ENCODE measurements at places on chromosomes 11 and 22.

DNA sequence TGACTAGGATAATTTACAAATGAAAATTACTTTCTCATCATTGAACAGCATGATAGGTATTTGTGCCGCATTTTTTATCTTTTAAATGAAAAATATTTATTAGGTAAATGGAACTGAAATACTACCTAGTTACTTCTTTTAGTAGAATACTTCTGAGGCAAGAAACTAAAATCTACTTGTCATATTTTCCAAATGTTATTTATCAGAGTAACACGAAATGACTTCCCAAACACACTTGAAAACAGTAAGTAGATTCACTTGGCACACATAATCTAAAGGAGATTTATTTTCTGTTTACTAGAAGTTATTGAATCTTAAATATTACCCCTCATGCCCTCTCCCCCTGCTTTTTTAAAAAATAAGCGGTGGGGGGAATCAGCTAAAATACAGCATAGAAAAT is 2.3 kb downstream of the QSER1 start:
- DNase-seq, result no peak

GRCh38 chr11:58780578-58780977 is 48.8 kb upstream of the GLYAT start:
- no peak for DNase-seq

GRCh38 chr11:65595131-65595530 is 469 bp downstream of the KCNK7 start:
- no peak for DNase-seq

DNA sequence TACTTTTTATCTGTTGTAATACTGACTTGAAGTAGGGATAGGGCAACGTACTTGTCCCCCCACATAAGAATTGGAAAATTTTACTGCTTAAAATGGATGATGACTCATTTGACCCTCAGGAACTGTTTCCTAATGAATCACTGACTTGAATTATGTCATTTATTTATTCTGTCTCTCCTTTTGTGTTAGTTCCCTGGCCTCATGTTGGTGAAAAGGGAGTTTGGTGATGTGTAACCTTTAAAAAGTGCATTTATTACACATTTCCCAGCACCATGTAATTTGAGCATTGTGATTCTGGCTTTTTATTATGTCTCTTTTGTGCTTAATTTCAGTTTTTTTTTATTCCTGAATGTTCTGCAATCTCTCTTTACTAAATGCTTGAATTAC is 20.3 kb upstream of the PGM2L1 start:
- DNase-seq, result peak; percentile 86

GRCh38 chr11:1780700-1781592 is 17.2 kb upstream of the CTSD start:
- no peak for DNase-seq

GRCh38 chr11:17771415-17771814 is 36.8 kb downstream of the KCNC1 start:
- no peak for DNase-seq

- DNase-seq, result no peak
These were observed 601.3 kb downstream of the ETS1 start for GRCh38 chr11:127986073-127986472.

DNA sequence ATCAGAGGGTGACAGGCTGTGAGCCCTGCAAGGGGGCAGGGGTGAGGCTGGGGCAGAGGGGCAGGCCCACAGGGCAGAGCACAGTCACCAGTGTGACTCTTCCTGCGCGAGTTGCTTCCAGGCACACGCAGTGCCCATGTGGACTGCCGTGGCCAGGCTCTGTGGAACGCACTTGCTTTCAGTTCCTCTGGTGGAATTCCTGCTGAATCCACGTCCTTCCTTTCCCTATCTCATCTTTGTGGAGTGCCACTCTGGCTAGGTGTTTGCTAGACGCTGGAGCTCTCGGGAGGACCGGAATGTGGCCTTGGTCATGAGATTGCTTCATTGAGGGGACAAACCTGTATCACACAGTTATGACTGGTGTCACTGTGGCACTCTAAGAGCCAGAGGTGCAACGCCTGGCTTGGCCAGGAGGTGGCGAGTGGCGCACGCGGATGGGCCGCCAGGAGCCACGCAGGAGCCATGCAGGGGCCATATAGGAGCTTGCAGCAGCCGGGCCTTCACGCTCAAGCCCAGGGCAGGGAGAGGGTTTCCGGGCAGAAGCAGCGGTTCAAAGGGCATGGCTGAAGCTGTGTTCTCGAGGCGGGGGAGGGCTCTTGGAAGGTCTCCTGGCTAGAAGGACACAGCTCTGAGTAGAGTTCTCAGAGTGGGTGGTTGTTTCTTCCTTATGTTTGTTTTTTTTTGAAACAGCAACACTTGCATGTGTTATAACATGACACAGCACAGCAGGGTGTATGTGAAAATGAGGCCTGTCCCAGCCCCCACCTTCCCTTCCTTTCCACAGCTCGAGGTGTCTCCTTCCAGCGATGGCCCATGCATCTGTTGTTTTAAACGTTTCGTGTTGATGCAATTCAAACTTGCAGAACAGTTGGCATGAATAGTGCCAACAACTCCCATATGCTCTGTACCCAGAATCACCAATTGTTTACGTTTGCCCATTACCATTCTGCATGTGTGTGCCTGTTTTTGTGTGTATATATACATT is 36.2 kb downstream of the TBC1D22A start:
- peak; percentile 70 for DNase-seq

DNA sequence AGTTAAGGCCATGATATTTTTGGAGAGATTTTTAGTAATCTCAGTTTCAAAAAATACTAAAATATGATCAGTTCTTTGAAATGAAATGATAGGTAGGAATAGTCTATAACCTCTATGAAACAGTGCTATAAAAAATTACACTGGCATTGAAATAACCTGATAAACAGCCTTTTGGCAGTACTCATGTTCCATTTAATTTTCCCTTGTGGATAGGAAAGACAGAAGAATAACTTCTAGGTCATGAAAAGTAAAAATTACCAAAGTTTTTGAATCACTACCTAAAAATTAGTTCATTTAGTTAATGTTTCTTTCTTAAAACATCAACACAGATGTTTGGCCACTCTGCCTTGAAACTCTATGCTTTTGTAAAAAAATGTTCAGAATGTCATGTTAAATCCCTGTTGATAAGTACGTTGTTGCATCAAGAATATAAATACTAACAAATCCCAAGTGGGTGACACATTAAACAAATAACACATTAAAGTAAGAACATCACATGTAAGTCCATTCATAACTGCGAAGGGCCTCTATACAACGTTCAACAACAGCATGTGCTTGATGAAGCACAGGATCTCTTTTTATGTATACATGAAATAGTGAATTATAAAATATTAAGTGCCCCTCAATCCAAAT is 290.2 kb downstream of the SWAP70 start:
- peak; percentile 26 for DNase-seq

DNA sequence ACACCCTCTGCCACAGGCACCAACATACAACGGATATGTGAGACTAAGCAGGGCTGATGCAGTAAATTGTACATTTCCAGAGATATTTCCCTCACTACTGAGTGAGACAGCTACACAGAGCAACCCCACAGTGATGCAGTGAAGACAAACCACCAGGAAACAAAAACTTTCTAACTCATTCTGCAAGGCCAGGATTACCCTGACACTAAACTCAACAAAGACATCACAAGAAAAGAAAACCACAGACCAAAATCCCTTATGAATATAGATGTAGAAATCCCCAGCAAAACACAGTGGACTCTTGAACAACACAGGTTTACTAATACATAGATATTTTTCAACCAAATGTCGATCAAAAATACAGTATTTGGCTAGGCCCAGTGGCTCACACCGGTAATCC is 1.5 kb upstream of the SLC7A4 start:
- DNase-seq, result no peak

- DNase-seq, result no peak
These were observed 62.8 kb upstream of the CCND1 start for GRCh38 chr11:69578167-69578566.

DNA sequence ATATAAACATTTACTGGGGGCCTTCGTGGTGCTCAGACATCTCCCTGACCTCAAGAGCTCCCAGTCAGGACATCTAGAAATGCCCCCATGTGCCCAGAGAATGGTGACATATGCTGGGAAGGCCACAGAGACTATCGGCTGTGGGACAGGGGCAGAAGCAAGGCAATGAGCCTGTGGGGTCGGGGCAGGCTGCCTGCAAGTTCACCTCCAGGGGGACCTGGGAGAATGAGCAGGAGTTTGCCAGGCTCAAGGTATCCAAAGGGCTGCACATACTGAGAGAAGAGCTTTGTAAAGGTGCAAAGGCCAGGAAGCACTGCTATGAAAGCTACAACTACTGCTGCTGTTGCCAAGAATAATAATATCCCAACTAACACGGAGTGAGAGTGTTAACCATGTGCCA is 233.9 kb downstream of the TENM4 start:
- no peak for DNase-seq

DNA sequence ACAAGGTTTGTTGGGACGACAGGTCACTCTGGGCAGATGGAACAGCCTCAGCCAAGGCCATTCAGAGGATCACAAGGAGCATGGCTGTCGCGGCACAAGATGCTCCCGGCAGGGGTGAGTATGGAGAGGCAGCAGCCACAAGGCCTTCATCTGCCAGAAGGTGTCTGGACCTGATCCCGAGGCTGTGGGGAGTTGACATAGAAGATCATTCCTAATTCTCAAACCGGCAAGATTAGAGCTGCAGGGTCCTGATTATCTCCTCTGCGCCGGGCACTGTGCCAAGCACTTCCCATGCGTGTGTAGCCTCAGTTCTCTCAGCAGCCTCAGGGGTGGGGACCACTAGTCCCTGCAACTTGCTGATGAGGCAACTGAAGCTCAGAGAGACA is 32.3 kb upstream of the RFPL3 start:
- DNase-seq, result no peak

DNA sequence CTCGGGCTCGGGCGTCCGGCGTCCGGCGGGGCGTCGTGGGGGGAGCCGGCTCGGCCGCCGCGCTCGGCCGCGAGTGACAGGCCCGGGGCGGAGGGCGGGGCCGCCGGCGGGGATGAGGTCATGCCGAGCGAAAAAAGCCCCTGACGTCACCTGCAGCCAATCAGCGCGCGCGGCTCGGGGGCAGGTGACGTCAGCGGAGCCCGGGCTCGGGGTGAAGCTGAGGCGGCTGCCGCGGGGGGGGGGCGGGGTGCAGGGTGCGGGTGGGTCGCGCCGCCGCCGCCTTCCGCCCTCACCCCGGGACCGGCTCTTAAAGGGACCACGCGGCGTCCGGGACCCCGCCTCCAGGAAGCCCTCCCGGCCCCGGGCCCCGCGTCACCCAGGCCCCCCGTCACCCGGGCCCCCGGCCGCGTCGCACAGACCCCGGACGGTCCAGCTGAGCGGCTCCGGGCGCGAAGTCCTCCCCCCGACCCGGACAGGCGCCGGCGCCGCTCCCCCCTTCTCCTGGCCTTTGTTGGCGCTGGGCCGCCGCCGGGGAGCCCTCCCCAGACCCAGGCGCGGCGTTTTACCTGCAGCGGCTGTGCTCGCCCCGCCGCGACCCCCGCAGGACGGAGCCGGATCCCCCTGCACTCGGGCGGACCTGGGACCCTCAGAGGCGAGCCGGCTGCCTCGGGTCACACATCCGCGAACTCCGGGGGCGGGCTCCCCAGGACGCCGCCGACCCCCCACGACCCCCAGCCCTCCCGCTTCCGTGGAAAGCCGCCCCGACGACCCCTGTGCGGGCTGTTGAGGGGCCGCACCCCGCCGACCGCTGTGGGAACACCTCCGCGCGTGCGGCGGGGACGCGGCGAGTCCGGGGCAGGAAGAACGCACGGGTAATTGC is at the start of gene DUSP8:
Gene DUSP8, minus strand, starts transcription at position 75 of the 880 bp plus-strand sequence. CDS start 6,445 bp downstream, outside the sequence.
- DNase-seq, result peak; percentile 90

DNA sequence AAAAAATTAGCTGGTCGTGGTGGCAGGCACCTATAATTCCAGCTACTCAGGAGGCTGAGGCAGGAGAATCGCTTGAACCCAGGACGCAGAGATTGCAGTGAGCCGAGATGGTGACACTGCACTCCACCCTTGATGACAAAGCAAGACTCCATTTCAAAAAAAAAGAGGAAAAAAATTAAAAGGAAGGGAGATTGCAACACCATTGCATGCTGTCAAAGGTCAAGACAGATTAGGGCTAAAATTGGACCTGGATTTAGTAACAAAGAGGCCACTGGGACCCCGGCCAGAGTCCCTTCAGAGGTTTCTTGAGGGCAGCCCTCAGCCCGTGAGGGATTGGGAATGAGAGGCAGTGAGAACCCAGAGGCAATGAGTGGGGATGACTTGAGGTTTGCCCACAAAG is 8.2 kb upstream of the MAFF start:
- no peak for DNase-seq

- DNase-seq, result no peak
These were observed 86.7 kb downstream of the TBC1D22A start for GRCh38 chr22:46849101-46849500.

- DNase-seq, result peak; percentile 17
These were observed 9.0 kb downstream of the TUBA8 start for GRCh38 chr22:18119409-18120110.

GRCh38 chr22:47153854-47154525 is 391.5 kb downstream of the TBC1D22A start:
- no peak for DNase-seq

DNA sequence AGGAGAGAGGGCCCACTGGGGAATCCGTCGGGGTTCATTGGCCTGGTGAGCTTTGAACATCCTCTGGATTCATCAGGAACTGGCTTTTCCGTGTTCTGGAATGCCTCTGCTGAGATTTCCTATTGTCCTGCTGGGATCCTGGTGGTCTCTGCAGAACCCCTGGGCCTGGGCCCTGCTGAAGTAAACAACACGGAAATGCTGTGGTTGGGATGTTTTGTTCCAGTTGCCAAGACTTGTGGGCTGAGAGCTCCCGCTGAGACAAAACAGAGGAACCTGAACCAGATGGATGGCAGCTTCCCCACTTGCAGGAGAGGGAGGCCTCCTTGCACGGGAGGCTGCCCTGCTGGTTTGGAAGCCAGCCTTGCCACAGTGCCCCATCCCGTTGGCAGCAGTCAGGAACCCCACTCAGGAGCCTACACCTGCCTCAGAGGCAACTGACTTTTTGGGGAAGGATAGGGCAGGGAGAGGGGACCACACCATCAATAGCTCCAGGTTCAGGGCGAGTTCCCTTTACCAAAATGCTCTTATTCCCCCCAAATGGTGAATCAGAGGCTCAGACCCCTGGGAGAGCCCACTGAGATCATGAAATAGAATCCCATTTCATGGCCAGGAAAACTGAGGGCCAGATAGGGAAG is 60.7 kb downstream of the LRRC32 start:
- DNase-seq, result no peak

- DNase-seq, result no peak
These were observed 17.9 kb downstream of the RTN3 start for GRCh38 chr11:63698976-63699733.

DNA sequence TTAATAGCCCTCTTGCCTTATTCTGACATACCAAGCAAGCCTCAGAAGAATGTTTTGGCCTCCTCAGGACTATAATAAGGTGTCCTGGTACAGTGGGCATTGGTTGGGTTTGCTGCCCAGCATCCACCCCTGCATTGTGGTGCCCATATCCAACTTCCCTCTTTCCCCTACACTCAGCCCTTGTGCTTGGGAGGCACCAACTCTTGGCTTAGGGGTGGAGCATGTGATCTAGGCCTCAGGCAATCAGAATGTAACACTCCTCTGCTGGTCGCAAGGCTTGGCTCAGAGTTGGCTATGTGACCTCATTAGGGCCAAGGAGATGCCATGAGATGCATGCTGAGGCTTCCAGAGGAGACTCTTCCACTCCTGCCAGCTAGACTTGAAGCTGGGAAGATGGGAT is 123.0 kb downstream of the CSNK2A3 start:
- DNase-seq, result no peak

GRCh38 chr22:38766076-38766777 is 10.4 kb upstream of the SUN2 start:
- DNase-seq, result peak; percentile 65

All from EH (cell line).